ENCODE measurements at places on chromosomes 7 and 10. TPM values are rescaled to one million over a fixed set of nuclear protein-coding genes. Genes with fewer than 3 reads are reported as not detected.

Gene RBAK
- 14.0 TPM for total RNA-seq

Gene NUTM2E
- 0.98 TPM for total RNA-seq

Gene GIMAP7
- total RNA-seq = 101 TPM

DNA sequence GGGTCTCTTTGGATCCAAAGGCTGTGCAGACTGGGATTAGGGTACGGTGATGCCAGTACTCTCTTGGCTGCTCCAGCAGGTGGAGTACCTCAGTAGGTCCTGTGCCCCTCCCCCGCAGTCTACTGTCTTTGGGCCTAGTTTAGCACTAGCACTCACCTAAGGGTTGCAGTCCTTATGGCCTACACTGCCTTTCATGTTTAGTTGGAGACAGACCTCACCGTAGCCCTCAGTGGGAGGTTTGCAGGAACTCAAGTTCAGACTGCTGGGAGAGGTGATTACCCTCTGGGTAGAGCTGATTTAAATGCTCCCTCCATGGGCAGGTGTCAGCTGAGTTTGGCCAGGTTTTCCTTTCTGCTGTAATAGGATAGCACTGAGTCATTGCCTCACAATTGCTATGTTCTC is 210.8 kb upstream of the TMEM196 start:
- DNase-seq = peak; percentile 67
- no peaks in the 10 kb centered on the region for H3K36me3 ChIP-seq
- no peaks in the 10 kb centered on the region for H3K27me3 ChIP-seq
- no peak overlapping the region for H3K4me3 ChIP-seq
- H3K27ac ChIP-seq = no peak overlapping the region

GRCh38 chr10:90179696-90180407 is 478.5 kb downstream of the KIF20B start:
- H3K4me3 ChIP-seq = no peak overlapping the region
- H3K27ac ChIP-seq = no peak overlapping the region
- H3K27me3 ChIP-seq = no peaks in the 10 kb centered on the region
- no peaks in the 10 kb centered on the region for H3K4me1 ChIP-seq

GRCh38 chr10:63718006-63718405 is 196.8 kb downstream of the REEP3 start:
- no peaks in the 10 kb centered on the region for H3K36me3 ChIP-seq
- peaks cover 8% of the 10 kb centered on the region for H3K4me1 ChIP-seq
- no peak overlapping the region for H3K4me3 ChIP-seq
- H3K27me3 ChIP-seq = no peaks in the 10 kb centered on the region
- DNase-seq = no peak

DNA sequence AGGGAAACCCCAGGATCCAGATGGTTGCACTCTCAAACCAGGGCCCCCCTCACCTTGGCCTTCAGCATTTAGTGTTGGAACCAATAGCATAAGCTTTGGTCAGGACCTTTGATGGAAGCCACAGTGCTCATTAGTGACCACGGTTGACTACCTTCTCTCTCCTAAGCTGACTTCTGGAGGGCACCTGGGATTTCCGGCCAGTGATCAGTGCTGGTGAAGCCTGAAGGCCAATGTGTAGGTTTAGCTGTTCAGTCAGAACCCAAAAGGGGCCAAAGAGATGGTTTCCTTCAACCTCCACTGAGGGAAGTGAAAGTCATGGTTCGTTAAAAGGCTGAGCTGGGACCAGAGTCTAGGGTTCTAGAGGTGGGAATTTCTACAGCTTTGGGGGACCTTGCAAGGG is 46.4 kb downstream of the TCF7L2 start:
- DNase-seq = no peak
- H3K27ac ChIP-seq = no peak overlapping the region
- H3K4me1 ChIP-seq = no peaks in the 10 kb centered on the region
- no peak overlapping the region for H3K4me3 ChIP-seq
- H3K36me3 ChIP-seq = peaks cover 14% of the 10 kb centered on the region
- H3K27me3 ChIP-seq = no peaks in the 10 kb centered on the region

GRCh38 chr7:151895631-151896031 is 18.7 kb upstream of the PRKAG2 start:
- no peak overlapping the region for H3K27ac ChIP-seq
- peak; percentile 36 for DNase-seq
- H3K4me3 ChIP-seq = no peak overlapping the region
- peaks cover 49% of the 10 kb centered on the region for H3K27me3 ChIP-seq

DNA sequence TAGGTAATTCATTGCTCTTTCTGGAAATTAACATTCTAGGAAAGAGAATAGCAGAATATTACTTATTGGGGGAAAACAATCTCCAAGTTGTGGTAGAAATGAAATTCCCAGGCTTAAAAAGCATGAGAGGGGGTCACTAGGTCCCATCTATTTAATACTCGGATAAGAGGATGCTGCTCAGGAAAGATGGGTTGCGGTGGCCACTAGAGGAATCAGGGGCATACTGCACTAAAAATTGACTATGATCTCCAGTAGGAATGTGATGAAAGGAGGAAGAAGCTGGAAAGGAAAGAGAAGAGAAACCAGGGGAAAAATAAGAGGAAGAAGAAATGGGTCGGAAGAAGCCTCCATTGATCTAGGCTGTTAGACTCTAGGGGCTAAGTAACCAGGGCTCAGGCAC is 192.8 kb downstream of the GPAM start:
- H3K4me3 ChIP-seq = no peak overlapping the region
- H3K27me3 ChIP-seq = no peaks in the 10 kb centered on the region
- H3K27ac ChIP-seq = no peak overlapping the region
- no peaks in the 10 kb centered on the region for H3K36me3 ChIP-seq
- H3K4me1 ChIP-seq = no peaks in the 10 kb centered on the region

- H3K36me3 ChIP-seq = no peaks in the 10 kb centered on the region
- DNase-seq = no peak
- no peaks in the 10 kb centered on the region for H3K27me3 ChIP-seq
- no peak overlapping the region for H3K27ac ChIP-seq
Measured at GRCh38 chr7:2437136-2437535, 33.7 kb downstream of the CHST12 start.

DNA sequence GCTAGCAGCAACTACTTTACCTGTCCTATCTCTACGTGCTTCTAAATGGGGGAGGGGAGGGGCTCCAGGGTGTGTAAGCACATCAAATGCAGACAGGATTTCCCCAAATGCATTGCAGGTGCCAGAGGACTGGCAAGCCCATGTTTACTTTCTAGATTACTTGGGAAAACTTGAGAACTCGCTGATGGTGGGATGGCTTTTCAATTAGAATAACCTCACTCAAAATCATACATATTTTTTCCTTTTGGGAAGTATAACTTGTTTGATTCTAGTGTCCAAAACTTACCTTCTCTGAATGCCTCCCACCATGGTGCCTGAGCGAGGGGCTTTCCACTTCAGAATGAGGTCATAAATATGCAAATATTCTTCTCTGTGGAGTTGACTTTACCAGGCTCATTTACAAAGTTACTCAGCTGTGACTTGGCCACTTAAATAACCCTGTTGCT is 191.3 kb upstream of the RHOBTB1 start:
- H3K27ac ChIP-seq = no peak overlapping the region
- no peaks in the 10 kb centered on the region for H3K4me1 ChIP-seq
- no peaks in the 10 kb centered on the region for H3K36me3 ChIP-seq
- H3K27me3 ChIP-seq = no peaks in the 10 kb centered on the region
- no peak for DNase-seq
- H3K4me3 ChIP-seq = no peak overlapping the region

DNA sequence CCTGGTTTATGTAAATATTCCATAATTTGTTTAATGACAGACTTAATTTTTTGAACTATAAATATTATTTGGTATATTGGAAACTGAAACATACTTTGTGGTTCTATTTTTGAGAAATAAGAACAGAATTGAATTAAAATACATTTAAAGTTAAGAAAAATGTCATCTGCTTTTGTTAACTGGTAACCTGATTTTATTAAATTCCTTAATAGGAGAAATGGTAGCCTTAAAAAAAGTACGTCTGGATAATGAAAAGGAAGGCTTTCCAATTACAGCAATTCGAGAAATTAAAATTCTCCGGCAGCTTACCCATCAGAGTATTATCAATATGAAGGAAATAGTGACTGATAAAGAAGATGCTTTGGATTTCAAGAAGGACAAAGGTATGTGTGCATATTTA is 51.6 kb downstream of the CDK13 start:
- no peak overlapping the region for H3K4me3 ChIP-seq
- H3K4me1 ChIP-seq = no peaks in the 10 kb centered on the region
- H3K27me3 ChIP-seq = no peaks in the 10 kb centered on the region

DNA sequence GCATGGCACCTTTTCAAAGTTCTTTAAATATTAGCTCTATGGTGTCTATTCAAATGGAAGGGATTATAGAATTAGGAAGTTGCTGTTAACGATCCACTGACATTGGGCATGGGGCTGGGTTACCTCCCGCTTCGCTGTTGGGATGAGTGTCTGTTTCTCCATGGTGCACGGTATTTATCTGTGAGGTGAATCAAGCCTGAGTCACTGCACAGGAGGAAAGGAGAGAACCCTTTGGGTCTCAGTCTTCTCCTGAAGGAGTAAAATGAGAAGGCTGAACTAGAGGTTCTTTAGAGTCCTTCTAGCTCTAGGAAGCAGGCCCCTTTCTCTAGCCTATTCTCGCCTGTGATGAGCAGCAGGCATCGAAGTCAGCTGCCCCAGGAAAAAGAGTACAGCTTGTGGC is 7.3 kb downstream of the JCAD start:
- no peaks in the 10 kb centered on the region for H3K36me3 ChIP-seq
- H3K27ac ChIP-seq = no peak overlapping the region
- peaks cover 78% of the 10 kb centered on the region for H3K27me3 ChIP-seq
- no peaks in the 10 kb centered on the region for H3K4me1 ChIP-seq
- DNase-seq = no peak

DNA sequence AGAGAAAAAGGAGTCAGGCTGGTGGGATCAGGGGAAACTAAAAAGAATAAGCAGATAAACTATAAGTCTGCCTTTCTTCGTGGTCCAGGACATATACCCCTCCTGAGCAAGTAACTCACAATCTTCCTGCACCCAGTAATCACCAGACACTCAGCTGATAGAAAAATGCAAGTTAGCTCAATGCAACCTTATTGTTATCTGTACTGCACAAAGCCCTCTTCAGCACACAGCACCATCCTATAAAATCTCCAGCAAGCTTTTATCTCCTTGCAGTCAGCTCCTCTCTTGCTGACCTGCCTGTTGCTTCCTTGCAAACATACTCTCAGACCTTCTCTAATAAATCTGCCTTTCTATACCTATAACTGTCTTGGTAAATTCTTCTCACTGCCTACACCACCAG is 6.7 kb downstream of the SLC37A3 start:
- no peak for DNase-seq
- no peaks in the 10 kb centered on the region for H3K27me3 ChIP-seq
- peaks cover 71% of the 10 kb centered on the region for H3K4me1 ChIP-seq
- no peaks in the 10 kb centered on the region for H3K36me3 ChIP-seq
- H3K27ac ChIP-seq = no peak overlapping the region
- no peak overlapping the region for H3K4me3 ChIP-seq

GRCh38 chr10:29132551-29133111 is 156.2 kb upstream of the LYZL1 start:
- H3K36me3 ChIP-seq = no peaks in the 10 kb centered on the region
- H3K4me1 ChIP-seq = no peaks in the 10 kb centered on the region
- no peaks in the 10 kb centered on the region for H3K27me3 ChIP-seq
- H3K4me3 ChIP-seq = no peak overlapping the region
- DNase-seq = no peak
